ENCODE measurements at places on chromosomes 4 and X.
A peak's percentile ranks its signal among the peaks of the same experiment; 100 is the strongest.

DNA sequence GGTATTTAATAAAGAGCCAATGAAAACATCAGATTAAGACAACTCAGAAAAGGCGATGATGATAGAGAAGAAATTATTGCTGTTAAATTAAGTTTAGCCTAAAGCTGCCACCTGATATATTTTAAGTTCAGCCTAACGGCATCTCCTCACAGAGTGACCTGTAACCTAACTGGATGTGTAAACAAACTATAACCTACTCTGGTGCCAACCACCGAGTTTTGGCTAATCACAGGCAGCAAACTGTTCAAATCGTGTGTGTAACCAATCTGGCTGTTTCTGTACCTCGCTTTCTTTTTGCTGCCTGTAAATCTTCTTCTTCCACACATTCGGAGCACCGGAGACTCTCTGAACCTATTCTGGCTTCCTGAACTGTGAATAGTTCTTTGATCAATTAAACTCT lies 37.8 kb upstream of the MED14 start:
- no peak for DNase-seq

- DNase-seq, result no peak
Observed at GRCh38 chr4:89142691-89143669, 31.6 kb downstream of the TIGD2 start.

- DNase-seq, result no peak
Observed at GRCh38 chrX:1659664-1660461, 45.0 kb downstream of the ASMT start.

DNA sequence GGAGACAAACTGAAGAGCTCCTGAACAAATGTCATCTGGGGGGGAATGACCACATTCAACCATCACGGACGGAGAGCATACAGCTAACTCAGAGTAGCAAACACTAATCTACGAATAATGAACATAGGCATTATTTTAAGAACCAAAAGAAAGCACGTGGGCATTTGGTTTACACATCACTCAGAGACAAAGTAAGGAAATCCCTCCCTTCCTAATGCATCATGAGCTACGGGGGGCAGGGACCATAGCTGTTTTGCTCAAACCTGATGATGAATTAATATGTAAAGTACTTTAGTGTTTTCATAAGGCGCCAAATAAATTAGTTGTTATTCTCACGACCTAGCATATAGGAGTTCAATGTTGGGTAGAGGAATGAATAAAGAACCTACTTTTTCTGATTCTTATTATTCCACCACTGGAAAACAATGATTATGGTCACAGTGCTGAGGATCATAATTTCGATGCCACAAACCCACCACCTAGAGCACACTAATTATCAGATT lies 11.7 kb upstream of the TMEM156 start:
- peak; percentile 14 for DNase-seq

- DNase-seq, result no peak
Observed at GRCh38 chr4:7549866-7550265, 115.1 kb upstream of the PSAPL1 start.

DNA sequence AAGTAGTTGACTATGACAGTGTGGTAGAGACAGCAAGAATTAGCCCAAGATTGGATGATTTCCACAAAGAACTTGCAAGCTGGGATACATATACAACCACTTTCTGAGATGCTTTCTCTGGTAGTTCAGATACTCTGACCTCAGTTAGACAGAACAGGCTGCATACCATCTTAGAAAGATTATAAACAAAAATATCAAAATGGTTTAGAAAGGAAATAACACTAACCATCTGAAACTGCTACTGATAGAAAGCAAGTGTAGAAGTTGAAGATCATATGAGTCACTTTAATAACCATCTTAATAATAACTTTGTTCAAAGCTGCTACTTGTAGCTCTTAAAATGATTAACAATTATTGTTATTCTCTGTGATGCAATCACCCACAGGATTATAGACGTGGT lies 255.4 kb upstream of the TTC29 start:
- no peak for DNase-seq

Measured in umbilical cord (tissue), 2 donors.